Breast epithelium (tissue), 4 donors: ENCODE measurements at places on chromosomes 2 and 18. TPM values are rescaled to one million over a fixed set of nuclear protein-coding genes. Genes with fewer than 3 reads are reported as not detected.

CAPG gene
- 109 TPM for total RNA-seq

CRYGC gene
- not detected for total RNA-seq

GPR155 gene
- total RNA-seq, result 4.3 TPM

HJURP gene
- total RNA-seq, result not detected

KCTD1 gene
- total RNA-seq, result 5.6 TPM

GRCh38 chr18:48931680-48932461, 18.9 kb downstream of the SMAD7 start:
- peaks cover 16% of the 10 kb centered on the region for H3K4me1 ChIP-seq
- H3K36me3 ChIP-seq, result no peaks in the 10 kb centered on the region
- H3K4me3 ChIP-seq, result no peak overlapping the region
- peak overlapping the region; percentile 88 for H3K27ac ChIP-seq
- no peaks in the 10 kb centered on the region for H3K27me3 ChIP-seq

- H3K4me3 ChIP-seq, result no peak overlapping the region
- no peak overlapping the region for H3K27ac ChIP-seq
- no peaks in the 10 kb centered on the region for H3K4me1 ChIP-seq
- no peaks in the 10 kb centered on the region for H3K27me3 ChIP-seq
Measured at GRCh38 chr18:79911344-79912270, 39.8 kb downstream of the SLC66A2 start.

- no peak overlapping the region for H3K27ac ChIP-seq
- H3K27me3 ChIP-seq, result no peaks in the 10 kb centered on the region
- H3K4me1 ChIP-seq, result no peaks in the 10 kb centered on the region
- no peak overlapping the region for H3K4me3 ChIP-seq
- no peaks in the 10 kb centered on the region for H3K36me3 ChIP-seq
Measured at GRCh38 chr18:42798606-42799170, 316.8 kb downstream of the RIT2 start.

DNA sequence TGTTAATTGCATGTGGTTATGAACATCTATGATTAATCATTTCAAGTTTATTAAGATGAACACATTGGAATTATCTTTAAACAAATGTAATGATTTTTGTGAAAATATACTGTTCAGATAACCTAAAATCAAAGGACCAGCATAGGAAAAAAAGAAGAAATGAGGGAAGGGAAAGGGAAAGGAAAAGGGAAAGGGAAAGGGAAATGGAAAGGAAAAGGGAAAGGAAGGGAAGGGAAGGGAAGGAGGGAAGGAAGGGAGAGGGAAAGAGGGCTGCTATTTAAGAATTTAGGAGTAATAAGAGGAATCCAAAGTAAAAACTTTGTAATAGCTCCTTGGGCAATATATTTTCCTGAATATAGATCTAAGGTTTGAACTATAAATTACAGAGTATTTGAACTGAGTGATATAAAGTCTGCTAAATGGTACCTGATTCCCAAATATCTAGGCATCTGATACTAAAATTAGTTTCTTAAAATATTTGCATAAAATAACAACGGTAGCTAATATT, 726.3 kb downstream of the EPHA4 start:
- no peak overlapping the region for H3K27ac ChIP-seq
- H3K36me3 ChIP-seq, result no peaks in the 10 kb centered on the region
- no peak for DNase-seq
- no peaks in the 10 kb centered on the region for H3K4me1 ChIP-seq
- no peak overlapping the region for H3K4me3 ChIP-seq

DNA sequence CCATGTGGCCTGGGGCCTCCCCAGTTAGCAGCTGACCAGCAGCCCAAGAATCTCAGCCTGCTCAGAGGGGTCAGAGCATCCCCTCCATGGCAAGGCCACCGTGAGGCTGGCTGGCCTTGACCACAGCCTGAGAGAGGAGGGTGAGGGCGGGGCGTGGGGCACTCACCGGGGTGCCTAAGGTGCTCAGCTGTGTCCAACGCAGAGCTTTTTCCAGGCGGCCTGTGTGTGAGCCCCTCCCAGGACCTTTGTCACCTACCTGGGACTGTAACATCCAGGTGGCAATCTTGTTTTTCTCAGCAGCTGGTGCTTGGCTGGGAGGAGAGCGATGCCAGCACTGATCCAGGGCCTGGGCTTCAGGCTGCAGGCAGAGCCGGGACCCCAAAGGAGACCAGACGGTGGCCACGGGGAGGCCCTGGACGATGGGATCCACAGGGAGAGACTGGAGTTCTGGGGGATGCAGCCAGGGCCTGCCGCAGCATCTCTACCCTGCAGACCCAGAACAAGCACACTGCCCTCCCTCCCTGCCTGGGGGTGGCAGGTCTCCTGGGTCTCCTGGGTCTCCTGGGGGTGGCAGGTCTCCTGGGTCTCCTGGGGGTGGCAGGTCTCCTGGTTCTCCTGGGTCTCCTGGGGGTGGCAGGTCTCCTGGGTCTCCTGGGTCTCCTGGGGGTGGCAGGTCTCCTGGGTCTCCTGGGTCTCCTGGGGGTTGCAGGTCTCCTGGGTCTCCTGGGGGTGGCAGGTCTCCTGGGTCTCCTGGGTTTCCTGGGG, 12.3 kb downstream of the SNED1 start:
- peak overlapping the region; percentile 41 for H3K4me3 ChIP-seq
- H3K27me3 ChIP-seq, result no peaks in the 10 kb centered on the region
- H3K27ac ChIP-seq, result peak overlapping the region; percentile 89
- peak; percentile 44 for DNase-seq
- H3K36me3 ChIP-seq, result no peaks in the 10 kb centered on the region

- H3K4me1 ChIP-seq, result no peaks in the 10 kb centered on the region
- no peak for DNase-seq
- H3K27me3 ChIP-seq, result no peaks in the 10 kb centered on the region
- no peaks in the 10 kb centered on the region for H3K36me3 ChIP-seq
Measured at GRCh38 chr2:198135481-198135934, 331.1 kb downstream of the PLCL1 start.

DNA sequence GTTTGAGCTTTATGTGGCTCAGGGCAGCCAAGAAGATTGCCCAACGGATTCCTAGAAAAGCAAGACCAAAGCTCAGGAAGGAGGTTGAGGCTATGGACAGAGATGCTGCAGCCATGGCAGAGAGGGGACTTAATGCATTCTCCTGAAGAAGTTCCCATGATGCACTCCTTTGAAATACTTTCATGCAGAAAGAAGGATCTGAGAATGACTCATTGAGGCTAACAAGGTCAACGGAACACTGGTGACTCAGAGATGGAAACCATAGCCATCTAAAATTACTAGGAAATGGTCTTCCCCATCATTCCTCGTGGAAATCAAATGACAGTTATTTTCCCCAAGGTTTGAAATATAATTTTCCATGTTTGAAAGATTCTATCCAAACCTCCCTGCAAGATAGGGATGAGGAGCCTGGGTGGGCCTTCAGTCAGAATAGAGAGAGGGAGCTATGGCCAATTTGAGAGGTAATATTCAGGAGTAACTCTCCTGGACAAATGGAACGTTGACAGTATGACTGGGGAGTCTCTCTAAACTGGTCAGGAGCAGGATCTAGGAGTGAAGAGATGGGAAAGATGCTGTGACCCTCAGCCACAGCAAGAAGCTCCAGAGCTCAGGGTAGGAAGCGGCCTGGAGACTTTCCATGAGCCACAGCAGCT, 63.0 kb downstream of the REEP1 start:
- no peaks in the 10 kb centered on the region for H3K4me1 ChIP-seq
- H3K27ac ChIP-seq, result no peak overlapping the region
- no peaks in the 10 kb centered on the region for H3K36me3 ChIP-seq
- no peaks in the 10 kb centered on the region for H3K27me3 ChIP-seq
- H3K4me3 ChIP-seq, result no peak overlapping the region

DNA sequence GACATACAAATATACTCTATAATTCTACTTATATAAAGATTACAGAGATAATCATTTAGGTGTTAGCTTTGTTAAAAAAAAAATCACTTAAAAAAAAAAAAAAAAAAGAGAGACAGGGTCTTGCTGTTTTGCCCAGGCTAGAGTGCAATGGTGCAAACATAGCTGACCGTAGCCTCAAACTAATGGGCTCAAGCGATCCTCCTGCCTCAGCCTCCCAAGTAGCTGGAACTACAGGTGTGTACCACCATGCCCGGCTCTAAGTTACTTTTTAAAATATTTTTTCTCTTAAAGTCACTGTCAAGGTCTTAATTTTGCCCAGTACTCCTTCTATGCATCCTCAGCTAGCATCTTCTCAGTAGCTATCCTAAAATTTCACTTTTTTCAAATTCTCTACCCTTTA, 77.2 kb upstream of the SLC25A52 start:
- no peak for DNase-seq
- no peak overlapping the region for H3K4me3 ChIP-seq
- H3K27me3 ChIP-seq, result no peaks in the 10 kb centered on the region

- H3K27ac ChIP-seq, result no peak overlapping the region
- no peak for DNase-seq
- no peak overlapping the region for H3K4me3 ChIP-seq
- H3K36me3 ChIP-seq, result no peaks in the 10 kb centered on the region
- H3K4me1 ChIP-seq, result no peaks in the 10 kb centered on the region
Measured at GRCh38 chr18:52409727-52410126, 69.7 kb downstream of the DCC start.

DNA sequence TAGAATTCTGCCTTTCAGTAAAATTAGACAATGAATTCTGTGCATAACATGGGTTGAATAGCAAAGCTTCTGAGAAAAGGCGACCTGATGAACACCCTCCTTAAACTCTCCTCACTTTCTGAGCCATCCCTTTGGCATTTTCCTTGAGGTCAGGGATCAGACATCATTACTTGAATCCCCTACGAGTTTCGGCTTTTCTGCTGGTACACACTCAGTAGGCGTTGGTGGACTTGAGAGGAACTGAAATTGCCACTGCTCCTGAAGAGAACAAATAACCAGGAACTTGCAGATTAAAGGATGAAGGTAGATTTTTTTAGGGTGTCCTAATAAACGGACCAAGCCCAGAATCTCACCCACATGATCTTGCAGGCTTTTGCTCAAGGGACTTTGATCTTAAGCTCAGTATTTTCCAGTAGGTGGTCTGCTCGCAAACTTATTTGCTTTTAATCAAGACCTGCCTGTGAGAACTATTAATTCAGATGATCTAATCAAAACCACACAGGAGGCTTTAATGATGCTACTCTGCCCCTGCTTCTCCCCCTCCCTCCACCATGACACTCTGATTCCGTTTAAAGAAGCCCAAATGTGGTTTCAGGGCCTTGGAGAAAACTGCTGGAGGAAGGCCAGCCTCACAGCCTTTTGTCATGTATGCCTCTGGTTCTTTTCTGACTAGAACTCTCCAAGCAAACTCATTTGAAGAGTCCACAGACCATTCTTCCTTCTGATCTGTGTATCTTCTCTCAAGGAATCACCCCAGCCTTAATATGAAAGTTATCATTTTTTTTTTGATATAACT, 124.9 kb downstream of the PRKCE start:
- no peaks in the 10 kb centered on the region for H3K27me3 ChIP-seq
- H3K4me1 ChIP-seq, result no peaks in the 10 kb centered on the region
- DNase-seq, result no peak
- no peak overlapping the region for H3K4me3 ChIP-seq
- H3K36me3 ChIP-seq, result no peaks in the 10 kb centered on the region

DNA sequence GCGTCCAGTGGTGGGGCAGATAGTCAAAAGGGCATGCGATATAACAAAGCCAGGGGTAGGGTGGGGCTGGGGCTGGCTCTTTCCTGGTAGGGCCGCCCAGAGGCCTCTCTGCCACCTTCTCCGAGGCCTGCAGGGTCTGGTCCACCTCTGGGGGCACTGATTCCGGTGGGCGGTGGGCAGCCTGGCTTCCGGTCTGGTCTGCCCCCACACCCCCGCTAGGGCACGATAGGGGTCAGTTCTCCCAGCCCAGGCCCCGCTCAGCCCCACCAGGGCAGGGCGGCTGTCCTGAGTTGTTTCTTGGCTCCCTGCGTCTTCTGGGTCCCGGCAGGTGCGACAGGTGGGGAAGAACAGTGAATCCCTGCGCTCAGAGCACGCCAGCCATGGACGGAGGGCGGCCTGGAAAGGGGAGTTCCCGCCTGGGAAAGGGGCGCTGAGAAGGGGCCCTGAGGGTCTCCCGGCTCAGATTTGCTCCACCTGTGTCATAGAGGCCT, 707 bp upstream of the ERFE start:
- no peaks in the 10 kb centered on the region for H3K4me1 ChIP-seq
- H3K4me3 ChIP-seq, result peak overlapping the region; percentile 57
- no peaks in the 10 kb centered on the region for H3K36me3 ChIP-seq
- DNase-seq, result no peak
- no peaks in the 10 kb centered on the region for H3K27me3 ChIP-seq

DNA sequence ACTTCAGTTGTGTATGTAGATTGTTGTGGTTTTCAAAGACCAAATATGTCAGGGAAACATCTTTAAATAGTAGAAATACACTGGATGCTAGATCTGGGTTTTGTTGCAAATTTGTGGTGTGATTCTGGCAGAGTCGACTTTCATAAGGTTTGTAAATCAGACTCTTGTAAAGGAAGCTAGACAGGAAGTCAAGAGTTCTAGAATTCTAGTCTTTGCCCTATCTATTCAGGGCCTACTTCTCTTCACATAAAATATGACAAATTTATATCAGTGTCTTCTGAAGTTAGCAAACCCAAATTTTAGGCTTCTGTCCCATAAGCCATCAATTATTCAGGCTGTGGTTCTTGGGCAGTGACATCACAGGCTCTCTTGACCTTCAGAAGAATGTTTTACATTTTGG, 1579.2 kb upstream of the PIK3C3 start:
- no peaks in the 10 kb centered on the region for H3K27me3 ChIP-seq
- DNase-seq, result no peak
- no peaks in the 10 kb centered on the region for H3K36me3 ChIP-seq
- H3K27ac ChIP-seq, result no peak overlapping the region

GRCh38 chr2:164813535-164813934, 28.1 kb downstream of the COBLL1 start:
- no peak overlapping the region for H3K27ac ChIP-seq
- H3K27me3 ChIP-seq, result no peaks in the 10 kb centered on the region
- no peaks in the 10 kb centered on the region for H3K4me1 ChIP-seq
- H3K4me3 ChIP-seq, result no peak overlapping the region

GRCh38 chr18:12281861-12282260, 26.2 kb upstream of the TUBB6 start:
- no peaks in the 10 kb centered on the region for H3K27me3 ChIP-seq
- no peaks in the 10 kb centered on the region for H3K36me3 ChIP-seq
- no peaks in the 10 kb centered on the region for H3K4me1 ChIP-seq
- no peak overlapping the region for H3K27ac ChIP-seq
- DNase-seq, result no peak

GRCh38 chr2:235976516-235976915, 191.7 kb downstream of the GBX2 start:
- no peak overlapping the region for H3K4me3 ChIP-seq
- no peaks in the 10 kb centered on the region for H3K36me3 ChIP-seq
- H3K27ac ChIP-seq, result no peak overlapping the region

- DNase-seq, result no peak
- no peaks in the 10 kb centered on the region for H3K36me3 ChIP-seq
- H3K27me3 ChIP-seq, result no peaks in the 10 kb centered on the region
- H3K4me3 ChIP-seq, result no peak overlapping the region
- no peak overlapping the region for H3K27ac ChIP-seq
Measured at GRCh38 chr2:230124235-230124634, 55.5 kb upstream of the SLC16A14 start.
